ENCODE measurements at places on chromosomes 1 and 21.

DNA sequence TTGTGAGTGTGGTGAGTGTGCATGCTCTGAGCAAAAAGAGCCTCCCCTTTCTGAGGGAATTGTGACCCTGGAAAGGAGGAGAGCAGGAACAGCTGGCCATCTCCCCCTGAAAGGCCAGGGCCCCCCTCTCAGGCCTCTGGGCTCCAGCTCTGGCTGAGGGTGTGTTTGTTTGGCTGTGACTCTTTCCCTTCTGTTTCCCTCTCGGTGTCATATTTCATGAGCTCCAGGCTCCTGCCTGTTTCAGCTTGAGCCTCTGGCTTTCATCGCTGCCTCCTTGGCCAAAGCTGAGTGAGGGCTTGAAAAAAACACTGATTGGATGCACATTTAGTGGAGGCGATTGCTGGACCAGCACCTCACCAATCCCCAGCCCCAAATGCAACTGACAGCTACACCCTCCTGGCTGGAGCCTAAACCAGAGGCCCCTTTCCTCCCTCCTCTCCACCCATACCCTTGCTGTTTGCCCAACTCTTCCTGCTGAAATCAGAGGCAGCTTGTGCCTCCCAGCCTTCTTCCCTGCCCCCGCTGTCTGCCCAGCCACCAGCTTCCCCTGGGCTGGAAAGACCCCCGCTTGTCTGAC is 64.1 kb downstream of the DDR2 start:
- DNase-seq: no peak

DNA sequence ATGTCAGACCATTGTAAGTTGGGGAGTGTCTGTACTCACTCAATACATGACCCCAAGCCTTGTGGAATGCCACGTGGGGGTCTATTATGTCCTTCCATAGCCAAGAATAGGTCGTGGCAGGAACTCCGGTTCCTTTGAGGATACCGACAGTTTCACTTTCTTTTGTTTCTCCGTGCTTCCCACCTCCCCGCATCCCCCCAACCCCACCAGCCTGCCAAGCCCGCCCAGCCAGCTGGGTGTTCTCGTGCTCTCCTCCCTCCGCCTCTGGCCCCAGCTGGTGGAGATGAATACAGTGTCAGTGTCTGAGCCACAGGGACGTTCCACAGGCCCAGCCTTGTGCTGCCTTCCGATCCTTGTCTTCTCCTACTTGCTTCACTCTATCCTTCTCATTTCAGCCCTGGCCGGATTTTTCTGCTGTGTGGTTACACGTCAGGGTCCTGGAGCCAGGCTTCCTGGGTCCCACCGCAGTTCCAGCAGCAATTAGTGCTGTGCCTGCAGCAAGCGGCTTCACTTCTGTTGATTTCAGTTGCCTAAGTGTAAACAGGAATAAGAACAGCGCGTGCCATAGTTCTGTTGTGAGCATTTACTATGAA is 4.1 kb upstream of the AGTRAP start:
- no peak for DNase-seq

GRCh38 chr1:47180603-47181094 is 9.2 kb downstream of the PDZK1IP1 start:
- no peak for DNase-seq

GRCh38 chr1:239757716-239758115 is 334.0 kb upstream of the FMN2 start:
- DNase-seq: no peak

DNA sequence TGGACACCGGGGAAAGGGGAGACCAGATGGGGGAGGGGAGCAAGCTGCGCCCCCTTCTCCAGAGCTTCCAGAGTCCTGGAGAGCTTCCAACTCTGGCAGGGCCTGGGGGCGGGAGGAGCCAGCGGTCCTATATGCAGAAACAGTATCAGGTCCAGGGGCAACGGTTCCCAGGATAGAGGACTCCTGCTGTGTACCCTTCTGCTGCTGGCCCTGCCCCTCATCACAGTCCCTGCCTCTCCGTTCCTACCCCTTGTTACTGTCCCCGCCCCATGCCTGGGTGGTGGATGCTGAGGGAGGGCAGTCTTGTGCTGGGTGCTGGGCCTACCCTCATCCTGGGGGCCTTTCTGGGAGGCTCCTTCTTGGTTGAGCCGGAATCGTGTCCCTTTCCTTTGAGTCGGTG is 19.2 kb upstream of the PEX10 start:
- no peak for DNase-seq

DNA sequence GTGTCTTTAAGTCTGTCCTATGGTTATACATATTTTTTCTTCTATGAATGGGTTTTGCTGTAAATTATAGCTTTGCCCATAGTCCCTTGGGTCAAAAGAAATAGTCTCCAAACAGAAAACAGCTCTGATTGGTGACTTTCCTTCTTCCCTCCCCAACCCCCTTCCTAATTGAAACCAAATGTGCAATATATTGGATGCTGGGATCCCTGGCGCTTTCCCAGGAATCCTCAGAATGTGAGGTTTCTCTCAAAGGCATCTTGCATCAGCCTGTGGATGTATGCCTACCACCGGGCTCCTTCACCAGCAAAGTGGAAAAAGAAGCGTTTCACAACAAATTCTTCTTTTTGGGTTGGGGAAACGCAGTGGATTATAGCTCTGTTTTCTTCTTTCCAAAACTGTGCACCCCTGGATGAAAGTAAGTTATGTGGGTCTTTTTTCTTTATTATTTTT is at the start of gene DDR2:
DDR2 (plus strand) TSS at position 248 of the 450 bp plus-strand sequence. CDS start 86,600 bp downstream, outside the sequence.
- DNase-seq: no peak

DNA sequence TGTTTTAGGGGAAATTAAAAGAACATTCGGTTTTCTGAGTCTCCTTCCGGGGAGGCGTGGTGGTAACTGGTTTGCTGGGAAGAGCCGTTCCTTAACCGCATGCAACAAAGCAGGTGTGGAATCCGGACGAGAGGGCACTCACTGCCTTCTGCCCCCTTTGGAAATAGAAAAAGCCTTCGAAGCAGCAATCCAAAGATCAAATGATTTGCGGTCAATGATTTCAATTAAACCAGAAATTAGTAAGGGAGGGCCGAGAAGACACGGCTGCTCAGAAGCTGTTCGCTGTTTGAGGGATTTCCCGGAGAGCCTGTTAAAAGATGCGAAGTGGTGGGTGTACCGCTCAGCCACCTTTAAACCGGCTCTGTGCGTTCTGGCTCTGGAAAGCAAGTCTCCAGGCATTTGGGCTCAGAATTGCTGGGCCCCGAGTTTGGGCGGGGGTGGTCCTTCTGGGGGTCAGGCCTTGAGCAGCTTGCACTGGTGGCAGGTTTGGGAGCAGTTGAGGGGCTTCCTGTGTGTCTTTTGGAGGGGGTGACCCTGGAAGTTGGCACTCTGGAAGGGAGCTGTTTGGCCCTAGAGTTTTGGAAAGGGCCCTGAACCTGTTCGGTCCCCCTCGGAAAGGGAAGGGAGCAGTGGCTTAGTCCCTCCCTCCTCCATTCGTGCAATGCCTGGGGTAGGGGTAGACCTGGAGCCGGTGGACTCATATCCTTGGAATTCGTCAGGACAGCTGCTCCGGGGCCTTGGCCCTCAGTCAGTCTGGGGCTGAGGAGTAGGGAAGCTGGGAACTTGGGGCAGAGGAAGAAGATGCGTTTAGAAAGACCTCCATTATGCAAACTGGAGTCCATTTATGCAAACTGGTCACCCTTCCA is 3.1 kb downstream of the SIM2 start:
- DNase-seq: no peak

- peak; percentile 40 for DNase-seq
These were observed 552 bp downstream of the UBR4 start for GRCh38 chr1:19209439-19209989.

GRCh38 chr1:155392898-155393411 is 72.3 kb downstream of the RUSC1 start:
- no peak for DNase-seq

- DNase-seq: peak; percentile 40
These were observed 35.2 kb downstream of the URB2 start for GRCh38 chr1:229661022-229661877.

DNA sequence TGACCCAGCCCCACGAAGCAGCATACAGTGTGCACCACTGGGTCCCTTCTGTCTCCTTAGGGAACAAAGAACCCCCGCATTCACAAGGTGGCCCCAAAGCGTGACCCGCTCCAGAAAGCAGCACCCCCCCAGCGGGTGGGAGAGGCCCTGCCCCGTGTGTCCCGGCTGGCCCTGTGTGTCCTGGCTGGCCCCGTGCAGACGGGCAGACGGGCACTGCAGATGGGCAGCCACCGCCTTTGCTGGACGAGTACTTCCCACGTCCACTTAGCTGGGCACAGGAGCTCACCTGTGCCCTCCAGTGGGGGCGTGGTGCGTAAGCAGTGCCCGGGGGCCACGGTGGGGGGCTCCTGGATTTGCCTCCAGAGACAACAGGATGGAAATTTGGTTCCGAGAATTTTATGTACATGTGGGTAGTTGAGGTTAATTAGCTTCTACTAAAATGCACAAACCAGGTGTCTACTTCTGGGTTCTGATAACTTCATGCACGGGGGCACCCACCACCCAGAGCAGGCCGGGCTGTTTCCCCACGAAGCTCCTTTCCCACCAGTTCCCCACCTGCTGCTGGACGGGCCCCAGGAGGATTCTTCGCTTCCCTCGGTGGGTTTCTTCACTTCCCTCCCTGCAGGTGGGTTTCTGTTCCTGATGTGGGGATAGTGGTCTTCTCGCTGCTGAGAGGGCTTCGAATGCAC is 33.2 kb upstream of the SLC19A1 start:
- DNase-seq: no peak

DNA sequence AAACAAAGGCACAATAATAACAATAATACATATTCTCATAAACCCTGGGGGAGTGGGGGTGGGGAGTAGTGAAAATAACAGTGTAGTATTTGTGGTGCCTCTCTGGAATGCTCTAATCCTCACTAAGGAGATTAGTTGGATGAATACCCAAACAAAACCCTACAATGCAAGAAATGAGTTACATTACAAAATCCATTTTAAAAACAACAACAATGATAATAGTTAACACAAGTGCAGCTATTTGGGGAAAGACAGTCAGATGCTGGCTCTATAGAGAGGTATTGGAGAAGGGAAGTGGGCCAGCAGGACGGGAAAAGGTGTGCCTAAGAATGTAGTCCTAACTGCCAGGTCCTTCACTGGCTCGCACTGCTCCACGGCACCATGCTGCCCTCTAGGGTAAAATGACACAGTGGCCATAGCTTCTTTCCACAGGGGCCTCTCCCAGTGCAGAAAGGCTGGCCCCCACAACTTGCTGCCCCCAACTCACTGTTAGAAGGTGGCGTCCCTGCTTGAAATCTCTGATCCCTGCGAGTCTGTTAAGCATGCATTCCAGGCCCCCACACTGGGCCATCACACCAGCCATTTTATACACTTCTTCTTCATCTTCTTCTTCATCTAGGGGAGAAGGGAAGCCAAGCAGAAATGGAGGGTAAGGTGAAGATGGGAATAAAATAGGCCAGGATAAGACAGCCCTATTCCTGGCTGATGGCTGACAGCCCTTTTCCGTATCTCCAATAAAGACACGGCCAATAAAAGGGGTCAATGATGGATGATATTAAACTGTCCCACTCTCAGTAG is 113.8 kb downstream of the UBR4 start:
- no peak for DNase-seq

DNA sequence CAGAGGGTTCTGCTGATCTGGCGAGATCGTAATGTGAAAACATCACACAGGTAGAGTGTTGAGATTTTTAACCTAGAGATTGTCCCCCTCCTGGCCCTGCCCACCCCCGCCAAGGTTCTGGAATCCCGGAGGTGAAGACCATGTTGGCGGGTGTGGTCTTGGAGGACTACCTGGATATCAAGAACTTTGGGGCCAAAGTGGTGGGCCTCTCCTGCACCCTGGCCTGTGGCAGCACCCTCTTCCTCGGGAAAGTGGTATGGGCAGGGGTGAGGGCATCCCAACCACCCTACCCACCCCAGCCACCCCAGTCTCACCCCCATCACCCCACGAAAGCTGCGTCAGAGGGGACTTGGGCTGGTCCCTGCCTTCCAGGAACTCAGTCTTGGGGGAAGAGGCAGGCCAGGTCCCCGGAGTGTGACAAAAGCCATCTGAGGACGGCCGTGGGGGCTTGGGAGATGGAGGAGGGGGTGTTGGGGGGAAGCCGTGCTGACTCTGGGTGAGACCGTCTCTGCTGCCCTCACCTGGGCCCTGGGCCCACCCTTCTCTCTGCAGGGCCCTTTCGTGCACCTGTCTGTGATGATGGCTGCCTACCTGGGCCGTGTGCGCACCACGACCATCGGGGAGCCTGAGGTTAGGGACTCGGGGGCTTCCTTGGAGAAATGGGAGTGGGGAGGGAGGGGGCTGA is 4.4 kb downstream of the CLCNKB start:
- DNase-seq: no peak

DNA sequence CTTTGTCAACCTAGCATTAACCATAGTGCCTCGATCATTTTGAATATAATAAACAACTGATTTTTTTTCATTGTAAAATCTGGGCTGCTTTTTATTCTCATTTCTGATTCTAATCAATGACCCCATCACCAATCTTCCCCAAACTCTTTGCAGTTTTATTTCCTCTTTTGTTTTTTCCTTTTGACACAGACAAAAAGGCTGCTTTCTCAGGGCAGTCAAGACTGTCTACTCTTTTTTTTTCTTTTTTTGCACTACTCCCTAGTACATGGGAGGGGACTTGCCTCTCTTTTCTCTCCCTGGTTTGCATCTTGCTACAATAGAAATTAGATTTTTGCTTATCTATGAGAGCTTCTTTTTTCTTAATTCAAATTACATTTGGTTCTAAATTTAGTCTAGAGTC is 987.9 kb downstream of the ADGRL2 start:
- no peak for DNase-seq

GRCh38 chr1:54609301-54609921 is 13.9 kb downstream of the FAM151A start:
- no peak for DNase-seq

DNA sequence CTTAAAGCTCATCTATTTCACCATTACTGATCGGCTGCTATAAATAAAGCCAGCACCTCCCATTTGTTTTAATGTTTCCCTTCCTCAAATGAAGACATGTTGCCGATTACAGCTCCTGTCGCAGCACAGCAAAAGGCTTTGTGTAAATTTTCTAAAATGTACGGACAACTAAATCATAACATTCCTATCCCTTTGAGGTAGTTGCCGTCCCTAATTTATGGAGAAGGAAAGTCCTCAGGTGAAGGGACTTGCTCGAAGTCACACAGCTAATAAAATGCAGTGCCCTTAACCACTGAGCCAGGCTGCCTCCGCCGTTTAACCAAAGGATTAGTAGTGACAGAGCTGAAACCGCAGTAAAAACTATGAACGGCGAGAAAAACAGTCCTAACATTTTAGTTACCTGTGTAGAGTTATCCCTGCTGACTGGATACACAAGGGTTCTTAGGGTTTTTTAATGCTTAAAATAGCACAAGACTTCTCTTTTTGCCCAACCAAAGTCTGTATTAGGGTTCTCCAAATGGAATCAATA is 871 bp downstream of the PINK1 start:
- DNase-seq: no peak

- DNase-seq: no peak
These were observed 303.0 kb downstream of the KCNT2 start for GRCh38 chr1:196305216-196305615.

GRCh38 chr1:152374451-152374850 is 14.6 kb upstream of the FLG2 start:
- DNase-seq: no peak

GRCh38 chr1:241934201-241934848 is 23.2 kb upstream of the BECN2 start:
- DNase-seq: no peak

- DNase-seq: no peak
These were observed 807.1 kb upstream of the PRMT6 start for GRCh38 chr1:106249365-106249764.

GRCh38 chr1:29934255-29934772 is 698.0 kb downstream of the PTPRU start:
- DNase-seq: no peak

GRCh38 chr1:89298461-89298860 is 25.8 kb upstream of the GBP5 start:
- DNase-seq: no peak

All from stimulated activated CD4-positive, alpha-beta T cell treated with anti-CD3 and anti-CD28 coated beads, TNF-alpha, amount 100 ng/mL, for 24 hours (primary cell).